T1000 (cell line): ENCODE measurements at places on chromosomes 5 and 9.

GRCh38 chr5:42813533-42813932 lies 1.8 kb upstream of the SELENOP start:
- DNase-seq: no peak

DNA sequence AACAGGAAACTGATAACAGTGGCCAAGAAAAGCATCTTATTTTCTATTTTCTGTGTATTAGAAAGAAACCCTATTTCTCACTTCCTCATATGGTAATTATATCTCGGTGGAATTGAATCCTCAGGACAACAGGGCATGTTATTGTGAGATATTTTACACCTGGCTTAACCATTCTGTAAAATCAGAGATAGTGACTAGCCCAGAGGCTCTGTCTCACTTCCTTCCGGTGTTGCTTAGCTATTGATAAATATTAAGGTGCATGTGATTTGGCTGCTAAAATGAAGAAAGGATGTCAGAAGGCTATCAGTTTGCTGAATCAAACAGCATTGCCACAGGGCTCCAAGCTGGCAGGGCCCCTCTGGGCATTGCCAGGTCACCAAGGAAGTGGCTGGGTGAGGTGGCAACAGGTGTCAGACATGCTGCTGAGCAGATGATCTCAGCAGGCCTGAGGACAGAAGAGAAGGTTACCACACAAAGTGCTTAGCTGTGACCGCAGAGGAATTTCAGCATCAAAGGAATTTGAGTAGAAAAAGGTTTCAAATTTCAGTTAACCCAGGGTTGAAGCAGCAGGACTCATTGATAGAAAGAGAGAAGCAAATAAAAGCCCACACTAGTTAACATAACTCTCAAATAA lies 330.7 kb downstream of the PDE4D start:
- DNase-seq: peak; percentile 66

DNA sequence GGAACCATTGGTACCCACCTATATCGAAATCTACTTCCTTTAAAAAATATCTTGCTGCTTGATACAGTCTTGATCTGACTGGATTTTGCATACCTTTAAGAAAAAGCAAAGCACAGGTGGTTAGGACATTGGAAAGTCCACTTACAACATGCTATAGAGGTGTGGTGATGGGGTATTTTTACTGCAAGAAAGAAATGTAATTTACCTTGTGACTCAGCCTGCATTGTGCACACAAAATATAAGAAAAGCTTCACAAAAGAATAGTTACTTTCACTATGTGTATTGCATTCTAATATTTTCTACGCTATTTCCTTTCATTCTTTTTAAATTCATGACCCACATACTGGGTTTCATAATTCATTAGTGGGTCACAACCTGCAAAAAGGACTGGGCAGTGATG lies 236.2 kb upstream of the RASEF start:
- no peak for DNase-seq

GRCh38 chr5:126965061-126965475 lies 65.3 kb downstream of the MARCHF3 start:
- no peak for DNase-seq

DNA sequence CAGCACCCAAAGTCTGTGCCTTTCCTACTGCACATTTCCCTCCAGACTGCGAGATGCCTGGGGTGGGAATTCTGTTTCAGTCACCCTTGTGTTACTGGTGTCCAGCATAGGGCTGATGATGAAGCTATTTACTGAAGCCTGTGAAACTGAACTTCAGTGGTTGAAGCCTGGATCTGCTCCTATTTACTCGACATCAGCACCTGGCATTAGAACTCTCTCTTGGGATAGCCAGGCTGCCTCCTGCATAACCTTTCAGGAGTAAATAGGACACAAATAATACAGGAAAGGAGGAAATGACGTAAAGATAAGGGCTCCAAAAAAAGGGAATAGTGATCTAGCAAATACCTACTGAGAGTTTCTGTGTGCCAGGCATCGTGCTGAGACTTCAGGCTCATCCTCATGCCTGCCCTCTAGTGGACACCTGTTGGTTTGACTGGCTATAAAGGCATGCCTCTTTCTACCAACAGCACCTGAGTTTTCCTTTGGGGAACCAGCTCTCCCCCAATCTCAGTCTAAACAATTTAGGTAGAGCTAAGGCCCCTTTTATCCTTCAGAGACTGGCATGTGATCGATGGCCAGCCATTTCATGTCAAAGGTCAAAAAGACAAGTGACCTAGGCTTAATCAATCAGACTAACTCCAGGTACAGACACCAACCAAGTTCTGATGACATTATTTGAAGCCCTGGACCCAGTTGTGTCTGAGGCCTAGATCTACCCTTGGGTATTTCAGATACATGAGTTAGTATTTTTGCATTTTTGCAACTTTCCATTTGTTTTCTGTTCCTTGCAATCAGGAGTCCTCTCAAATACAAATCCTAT lies 192.1 kb upstream of the TRIM32 start:
- no peak for DNase-seq

DNA sequence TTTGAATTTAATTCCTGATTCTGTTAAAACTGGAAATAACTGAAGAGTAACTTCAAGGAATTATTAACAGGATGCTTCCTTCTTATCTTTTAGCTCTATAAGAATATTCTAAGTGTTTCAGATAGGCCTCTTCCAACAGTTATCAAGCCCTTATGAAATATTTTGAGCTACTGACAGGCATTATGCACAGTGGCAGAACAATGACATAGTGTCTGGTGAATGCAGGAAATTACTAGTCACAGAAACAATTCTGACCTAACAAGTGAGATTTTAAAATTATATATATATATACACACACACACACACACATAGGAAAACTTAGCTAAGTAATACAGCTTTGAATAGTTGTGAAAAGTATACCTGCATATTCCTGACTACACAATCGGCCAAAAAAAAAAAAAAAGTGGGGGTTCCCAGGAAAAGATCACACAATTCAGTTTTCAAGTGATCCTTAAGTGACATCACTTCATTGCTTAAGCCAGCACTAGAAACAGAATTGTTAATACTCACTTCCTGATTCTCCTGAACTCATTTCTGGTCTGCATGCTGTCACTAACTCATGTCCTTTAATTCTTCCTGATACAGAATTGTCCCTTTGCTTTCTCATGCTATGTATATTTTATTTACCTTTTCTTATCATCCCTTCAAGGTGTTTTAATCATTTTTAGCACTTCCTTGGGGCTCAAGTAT lies 77.3 kb downstream of the SLC25A46 start:
- DNase-seq: no peak

DNA sequence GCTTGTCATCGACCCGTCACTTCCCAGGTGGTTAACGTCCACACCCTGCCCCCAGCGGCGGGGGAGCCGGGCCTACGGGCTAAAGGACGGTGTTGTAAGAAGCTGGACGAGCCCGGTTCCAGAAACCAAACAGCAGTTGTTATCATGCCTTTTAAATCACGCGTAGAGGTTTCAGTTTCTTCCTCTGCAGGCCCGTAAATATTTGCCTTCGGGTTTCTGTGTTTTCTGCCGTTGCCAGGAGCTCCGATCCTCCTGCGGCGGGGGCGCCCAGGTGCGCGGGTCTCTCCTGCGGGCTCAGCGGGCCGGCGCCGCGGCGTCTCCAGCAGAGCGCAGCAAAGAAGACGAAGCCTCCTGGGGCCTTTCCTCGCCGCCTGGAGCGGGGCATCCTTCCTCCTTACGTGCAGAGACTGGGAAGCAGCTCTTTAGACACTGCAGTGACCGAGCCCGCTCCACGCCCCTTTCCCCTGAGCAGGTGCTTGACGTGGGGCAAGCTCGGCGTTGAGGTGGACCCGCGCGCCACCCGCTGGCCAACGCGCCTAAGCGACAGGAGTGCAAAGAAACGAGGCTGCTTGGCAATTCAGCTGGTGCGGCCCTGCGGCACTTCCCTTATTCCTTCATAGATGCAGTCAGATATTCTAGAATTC lies 21.8 kb upstream of the TTC1 start:
- DNase-seq: no peak

- no peak for DNase-seq
These were observed 58.6 kb upstream of the ZSWIM6 start for GRCh38 chr5:61273279-61273975.

GRCh38 chr9:134177186-134177585 lies 12.8 kb upstream of the RNU6ATAC start:
- DNase-seq: no peak

DNA sequence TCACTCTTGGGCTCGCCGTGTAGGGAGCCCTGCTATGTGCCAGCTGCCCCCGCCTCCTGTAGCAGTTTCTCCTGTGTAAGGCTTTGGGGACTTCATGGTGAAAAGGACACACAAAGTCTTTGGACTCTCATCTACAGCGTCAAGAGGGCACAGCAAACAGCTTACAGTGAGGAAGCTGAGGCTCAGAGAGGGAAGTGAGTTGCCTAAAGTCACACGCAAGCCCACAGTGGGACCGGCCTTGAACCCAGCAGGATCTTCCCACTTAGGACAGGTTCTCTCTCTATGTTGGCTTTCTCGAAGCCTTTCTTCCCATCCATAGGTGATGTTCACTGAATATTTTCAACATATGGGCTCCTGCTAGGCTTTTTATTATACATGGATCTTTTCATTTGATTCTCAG lies 9.8 kb upstream of the PRRX2 start:
- DNase-seq: no peak

DNA sequence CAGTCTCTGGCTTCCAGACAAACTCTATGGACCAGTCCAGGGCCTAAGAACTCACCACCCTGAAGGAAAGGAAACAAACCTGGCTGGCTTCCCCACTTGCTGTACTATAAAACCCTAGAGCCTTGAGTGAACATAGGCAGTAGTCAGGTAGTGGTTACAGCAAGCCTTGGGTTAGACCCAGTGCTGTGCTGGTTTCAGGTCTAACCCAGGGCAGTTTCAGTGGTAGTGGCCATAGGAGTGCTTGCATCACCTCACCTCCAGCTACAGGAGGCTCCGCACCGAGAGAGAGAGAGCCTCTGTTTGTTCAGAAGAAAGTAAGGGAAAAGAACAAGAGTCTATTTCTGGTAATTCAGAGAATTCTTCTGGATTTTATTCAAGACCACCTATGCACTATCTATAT lies 714.1 kb upstream of the CDH10 start:
- no peak for DNase-seq

DNA sequence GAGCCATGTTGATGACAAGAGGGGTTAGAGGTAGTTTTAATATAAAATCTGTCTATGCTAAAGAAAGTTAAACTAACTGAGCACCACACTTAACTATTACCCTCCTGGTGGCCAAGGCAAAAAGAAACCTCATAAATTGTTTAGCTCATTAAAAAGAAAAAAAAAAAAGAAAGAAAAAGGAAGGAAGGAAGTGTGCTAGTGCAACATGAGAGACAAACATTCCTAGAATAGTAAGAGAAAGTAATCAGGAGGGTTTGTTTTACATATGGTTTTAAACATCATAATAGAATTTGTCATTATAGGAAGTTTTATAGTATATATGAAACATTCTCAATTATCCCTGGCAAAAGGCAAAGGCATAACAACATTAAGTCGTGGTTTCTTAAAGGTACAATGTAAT lies 152.3 kb downstream of the SNX18 start:
- DNase-seq: no peak

GRCh38 chr5:135151256-135151655 lies 117.2 kb upstream of the PITX1 start:
- DNase-seq: no peak

DNA sequence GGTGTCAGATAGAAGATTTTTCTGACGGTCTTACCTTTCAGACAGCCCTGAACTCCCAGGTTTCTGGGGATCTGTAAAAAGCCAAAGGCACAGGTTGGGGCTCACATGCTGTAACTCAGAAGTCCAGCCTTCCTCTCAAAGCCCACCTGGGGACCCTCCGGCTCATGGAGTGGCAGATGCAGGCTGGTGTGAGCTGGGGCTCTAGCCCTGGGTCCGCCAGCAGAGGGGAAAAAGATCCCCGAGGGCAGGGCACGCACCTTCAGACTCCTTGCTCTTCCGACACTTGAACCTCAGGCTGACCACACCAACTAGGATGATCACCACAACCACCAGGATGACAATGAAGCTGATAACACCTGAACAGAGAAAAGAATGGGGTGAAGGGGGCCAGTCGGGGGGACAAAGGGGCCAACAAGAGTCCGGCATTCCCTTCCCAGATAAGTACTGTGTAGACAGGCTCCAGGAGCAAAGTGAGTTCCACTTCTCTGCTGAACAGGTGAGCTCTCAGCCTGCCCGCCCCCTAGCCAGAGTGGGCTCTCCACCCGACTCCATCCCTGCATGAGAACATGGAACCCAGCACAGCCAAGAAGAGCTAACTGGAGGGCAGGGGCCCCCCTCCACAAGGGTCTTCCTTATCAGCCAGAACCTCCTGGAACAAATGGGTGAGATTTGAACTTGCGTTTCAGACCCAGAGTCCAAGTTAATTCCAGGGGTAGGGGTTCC lies 7.8 kb downstream of the ECSCR start:
- DNase-seq: no peak

DNA sequence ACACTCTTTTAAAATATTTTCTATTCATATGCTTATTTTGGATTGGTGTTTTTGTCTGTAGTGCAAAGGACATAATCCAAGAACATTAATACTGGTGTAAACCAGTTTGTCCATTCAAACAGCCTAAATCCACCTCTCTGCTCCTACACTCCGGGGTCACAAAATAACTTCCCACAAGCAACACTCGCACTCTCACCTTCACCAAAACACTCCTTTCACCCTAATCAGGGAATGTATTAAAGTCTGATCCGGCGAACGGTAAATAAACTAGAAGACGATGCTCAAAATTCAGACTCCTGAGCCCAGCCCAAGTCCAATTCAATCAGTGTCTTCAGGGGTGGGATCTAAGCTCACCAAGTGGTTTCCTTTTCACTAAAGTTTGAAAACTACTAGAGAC lies 649 bp downstream of the AP3B1 start:
- no peak for DNase-seq

GRCh38 chr9:119289740-119290433 lies 79.3 kb downstream of the BRINP1 start:
- DNase-seq: no peak

DNA sequence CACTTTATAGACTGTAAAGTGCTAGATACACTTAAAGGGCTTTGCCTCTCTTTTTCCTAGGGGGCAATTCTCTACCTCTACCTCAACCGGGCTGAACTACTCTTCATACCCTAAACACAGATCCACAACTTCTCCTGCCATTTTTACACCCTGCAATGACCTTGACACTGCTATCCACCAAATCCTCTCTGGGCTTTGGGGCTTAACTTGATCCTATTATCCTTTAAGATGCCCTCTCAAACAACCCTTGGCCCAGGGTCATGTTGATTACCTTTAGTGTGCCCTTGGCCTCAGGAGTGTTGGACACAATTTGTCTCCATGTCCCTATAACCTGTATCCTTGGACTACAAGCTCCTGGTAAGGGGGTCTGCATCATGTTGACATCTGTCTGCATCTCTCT lies 19.5 kb downstream of the ANXA6 start:
- no peak for DNase-seq

DNA sequence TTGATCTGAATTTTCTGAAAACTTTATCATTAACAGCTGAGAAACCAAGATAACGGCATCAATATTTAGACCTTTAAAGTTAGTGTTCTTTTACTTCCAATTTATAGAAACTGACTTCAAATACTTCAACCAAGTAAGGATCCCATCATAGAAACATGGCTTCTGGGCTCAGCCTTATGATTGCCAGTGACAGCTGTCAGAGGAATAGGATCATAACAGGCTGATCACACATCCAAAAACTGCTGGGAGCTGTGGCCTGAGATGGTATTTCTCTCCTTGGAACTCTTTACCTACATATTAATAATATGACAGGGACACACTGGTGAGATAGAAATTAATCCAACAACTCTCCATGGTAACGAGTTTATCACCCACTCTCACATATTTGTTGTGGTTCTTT lies 448.3 kb upstream of the NMUR2 start:
- DNase-seq: no peak

- no peak for DNase-seq
These were observed 91.2 kb upstream of the CHD1 start for GRCh38 chr5:99019812-99020697.

- DNase-seq: no peak
These were observed 313.6 kb upstream of the CD180 start for GRCh38 chr5:67510204-67510603.
